ENCODE measurements at places on chromosomes 1 and 21. TPM values are rescaled to one million over a fixed set of nuclear protein-coding genes. Genes with fewer than 3 reads are reported as not detected.

Gene S1PR1
- 14.3 TPM for polyA plus RNA-seq

Gene NCF2
- polyA plus RNA-seq = 18.3 TPM

Gene DYRK3
- 4.4 TPM for polyA plus RNA-seq

Gene SLC1A7
- 0.43 TPM for polyA plus RNA-seq

Gene RBM15
- polyA plus RNA-seq = 7.2 TPM

Gene CCDC27
- not detected for polyA plus RNA-seq

Gene DNM3
- polyA plus RNA-seq = 3.0 TPM

Gene SIM2
- 9.6 TPM for polyA plus RNA-seq

Gene RNU5D-1
- polyA plus RNA-seq = not detected

Gene PLA2G2D
- polyA plus RNA-seq = 0.19 TPM

Gene CACYBP
- 162 TPM for polyA plus RNA-seq

GRCh38 chr1:34808051-34808810 is 15.4 kb downstream of the GJA4 start:
- DNase-seq = no peak

- no peak for DNase-seq
Measured at GRCh38 chr1:72094209-72094608, 188.1 kb downstream of the NEGR1 start.

- no peak for DNase-seq
Measured at GRCh38 chr1:29732453-29732852, 496.1 kb downstream of the PTPRU start.

GRCh38 chr21:42565206-42565810 is 51.7 kb downstream of the SLC37A1 start:
- no peak for DNase-seq

DNA sequence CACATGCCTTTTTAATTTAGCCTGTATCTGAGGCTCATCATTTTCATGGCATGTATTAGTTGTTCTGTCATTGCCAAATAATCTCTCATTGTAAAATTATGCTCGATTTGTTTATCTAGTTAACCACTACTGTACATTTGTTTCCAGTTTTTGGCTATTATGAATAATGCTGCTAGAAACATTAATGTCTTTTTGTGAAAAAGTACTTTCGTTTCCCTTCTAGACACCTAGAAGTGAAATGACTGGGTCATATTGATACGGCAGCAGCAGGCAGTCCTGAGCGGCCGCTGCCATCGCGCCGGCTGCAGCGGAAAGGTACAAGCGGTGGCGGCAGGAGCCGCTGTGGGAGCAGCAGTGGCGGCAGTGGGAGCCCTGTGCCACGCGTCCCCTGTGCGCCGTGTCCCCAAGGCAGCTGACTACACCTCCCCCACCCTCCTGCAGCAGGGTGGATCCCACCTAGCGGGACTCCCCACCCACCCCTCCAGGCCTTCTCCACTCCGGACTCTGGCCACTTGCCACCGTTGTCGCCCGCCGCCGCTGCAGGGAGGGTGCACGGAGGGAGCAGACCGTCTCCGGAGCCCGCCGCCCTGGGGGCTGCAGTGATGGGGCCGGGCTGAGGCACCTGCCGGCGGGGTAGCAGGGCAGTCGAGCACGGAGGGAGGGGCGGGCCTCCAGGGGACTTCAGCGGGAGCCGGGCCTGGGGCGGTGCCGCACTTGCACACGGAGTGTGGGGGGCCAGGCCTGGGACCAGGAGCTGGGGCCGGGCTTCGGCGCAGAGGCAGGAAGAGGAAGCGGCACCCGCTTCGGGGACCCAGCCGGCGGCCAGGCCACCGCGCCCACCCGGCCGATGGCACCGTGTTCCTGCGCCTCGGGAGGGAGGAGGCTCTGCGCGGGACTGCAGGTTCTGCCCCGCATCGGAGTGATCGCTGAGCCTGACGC is 66.8 kb upstream of the RGS7 start:
- no peak for DNase-seq

GRCh38 chr1:89563957-89564604 is 39.5 kb downstream of the LRRC8B start:
- DNase-seq = no peak

GRCh38 chr1:208235356-208235981 is 8.7 kb downstream of the PLXNA2 start:
- no peak for DNase-seq

- DNase-seq = peak; percentile 51
Measured at GRCh38 chr1:27099587-27100334, 55.2 kb downstream of the SLC9A1 start.

DNA sequence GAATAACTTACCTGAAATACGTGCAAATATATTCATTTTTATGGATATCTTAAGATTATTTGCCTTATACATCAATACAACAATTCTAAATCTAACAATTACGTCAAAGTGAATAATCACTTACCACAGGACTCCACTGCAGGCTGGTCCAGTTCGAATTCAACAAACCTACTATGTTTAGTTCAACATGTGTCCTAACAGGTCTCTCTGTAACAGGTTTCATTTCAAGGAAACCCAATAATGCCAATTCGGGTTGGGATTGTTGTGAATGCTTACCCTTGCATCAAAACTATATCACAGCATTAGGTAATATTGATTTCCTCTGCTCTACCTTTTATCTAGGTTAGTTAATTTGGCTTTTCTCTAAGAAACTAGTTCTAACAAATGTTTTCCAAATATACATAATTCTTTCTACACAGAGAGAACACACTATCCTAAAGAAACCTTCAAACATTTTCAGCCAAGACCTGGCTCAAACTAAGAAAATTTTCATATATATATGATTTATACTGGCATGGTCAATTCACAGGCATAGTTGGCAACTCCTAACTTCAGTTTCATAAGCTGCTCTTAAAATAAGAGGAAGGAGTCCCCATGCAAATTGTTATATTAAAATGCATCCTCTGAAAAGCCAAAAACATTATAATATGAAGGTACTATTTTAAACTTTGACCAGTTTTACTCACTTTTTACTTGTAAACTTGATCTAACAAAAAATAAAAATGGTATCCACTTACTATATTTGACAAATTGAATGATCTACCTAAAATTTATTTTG is 4.5 kb downstream of the IVNS1ABP start:
- DNase-seq = no peak

- no peak for DNase-seq
Measured at GRCh38 chr21:35426469-35426868, 377.4 kb upstream of the RUNX1 start.

GRCh38 chr1:19654386-19654785 is 10.3 kb downstream of the NBL1 start:
- DNase-seq = no peak

GRCh38 chr1:63885899-63886298 is 112.1 kb downstream of the ROR1 start:
- DNase-seq = no peak
